ENCODE measurements at places on chromosomes 3 and 15.

GRCh38 chr3:4454142-4454541 is 12.9 kb downstream of the SUMF1 start:
- no peak for DNase-seq

GRCh38 chr3:56836276-56837163 is 34.8 kb upstream of the ARHGEF3 start:
- DNase-seq = no peak

- DNase-seq = no peak
These were observed 352.5 kb upstream of the C2CD4B start for GRCh38 chr15:62517541-62517940.

DNA sequence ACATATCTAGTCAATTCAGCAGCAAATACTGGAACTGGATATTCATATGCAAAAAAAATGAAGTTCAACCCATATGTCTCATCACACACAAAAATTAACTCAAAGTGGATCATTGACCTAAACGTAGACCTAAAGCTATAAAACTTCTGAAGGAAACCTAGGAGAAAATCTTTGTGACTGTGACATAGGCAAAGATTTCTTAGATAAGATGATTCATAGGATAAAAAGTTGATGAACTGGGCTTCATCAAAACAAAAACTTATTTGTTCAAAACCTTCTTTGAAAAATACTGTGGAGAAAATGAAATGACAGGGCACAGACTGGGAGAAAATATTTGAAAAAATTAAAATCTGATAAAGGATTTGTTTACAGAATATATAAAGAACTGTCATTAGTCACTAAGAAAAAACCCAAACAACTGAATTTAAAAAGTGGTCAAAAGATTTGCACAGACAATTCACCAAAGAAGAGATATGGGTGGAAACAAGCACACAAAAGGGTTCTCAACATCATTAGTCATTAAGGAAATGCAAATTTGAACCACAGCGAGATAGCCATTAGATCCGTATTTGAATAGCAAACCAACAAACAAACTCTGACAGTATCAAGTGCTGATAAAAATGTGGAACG is 62.8 kb downstream of the ITGB5 start:
- no peak for DNase-seq

GRCh38 chr3:176005564-176005963 is 1146.4 kb downstream of the NAALADL2 start:
- DNase-seq = no peak

GRCh38 chr3:25679642-25680302 is 15.1 kb upstream of the TOP2B start:
- DNase-seq = no peak

DNA sequence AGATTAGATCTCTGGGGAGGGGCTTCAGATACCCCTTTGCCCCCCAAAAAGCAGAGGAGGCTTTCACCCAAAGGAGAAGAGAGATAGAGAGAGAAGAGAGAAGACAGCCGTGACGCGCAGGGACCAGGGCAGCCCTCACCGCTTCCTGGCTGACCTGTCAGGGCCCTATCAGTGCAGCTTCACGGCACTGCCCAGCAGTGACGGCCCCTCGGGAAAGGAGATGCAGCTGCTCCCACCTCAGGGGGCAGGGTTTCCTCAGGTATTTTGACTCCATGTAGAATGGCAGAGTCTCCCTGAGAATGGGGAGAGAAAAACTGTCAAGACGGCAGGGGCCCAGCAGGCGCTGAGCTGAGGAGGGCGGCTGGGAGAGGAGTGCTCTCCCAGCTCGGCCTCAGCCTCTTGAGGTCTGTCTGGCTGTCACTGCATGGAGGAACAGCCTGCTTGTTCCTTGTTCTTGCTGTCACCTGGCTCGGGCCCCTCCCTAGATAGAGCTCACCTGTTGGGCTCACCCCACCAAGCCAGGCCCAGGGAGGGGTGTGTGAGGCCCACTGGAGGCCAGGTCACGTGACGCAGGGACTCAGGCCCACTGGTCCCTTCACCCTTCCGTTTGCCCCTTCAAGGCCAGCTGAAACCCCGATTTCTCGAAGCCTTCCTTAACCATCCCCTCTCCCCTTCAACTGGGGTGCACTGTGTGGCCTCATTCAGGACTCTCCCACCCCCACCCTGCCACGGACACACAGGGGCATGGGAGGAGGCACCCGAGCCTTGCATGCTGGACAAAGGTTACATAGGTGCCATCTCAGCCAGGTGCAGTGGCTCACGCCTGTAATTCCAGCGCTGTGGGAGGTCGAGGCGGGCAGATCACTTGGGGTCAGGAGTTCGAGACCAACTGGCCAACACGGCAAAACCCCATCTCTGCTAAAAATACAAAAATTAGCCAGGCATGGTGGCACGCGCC is 28.2 kb downstream of the LOXL1 start:
- no peak for DNase-seq

Measured in D721Med (cell line).